SHP77 (cell line): ENCODE measurements at places on chromosomes 16 and 17.

GRCh38 chr17:16418685-16419068, 3.3 kb downstream of the TRPV2 start:
- DNase-seq, result no peak

- peak; percentile 80 for DNase-seq
Observed at GRCh38 chr17:42928714-42929496, 28.3 kb downstream of the G6PC1 start.

DNA sequence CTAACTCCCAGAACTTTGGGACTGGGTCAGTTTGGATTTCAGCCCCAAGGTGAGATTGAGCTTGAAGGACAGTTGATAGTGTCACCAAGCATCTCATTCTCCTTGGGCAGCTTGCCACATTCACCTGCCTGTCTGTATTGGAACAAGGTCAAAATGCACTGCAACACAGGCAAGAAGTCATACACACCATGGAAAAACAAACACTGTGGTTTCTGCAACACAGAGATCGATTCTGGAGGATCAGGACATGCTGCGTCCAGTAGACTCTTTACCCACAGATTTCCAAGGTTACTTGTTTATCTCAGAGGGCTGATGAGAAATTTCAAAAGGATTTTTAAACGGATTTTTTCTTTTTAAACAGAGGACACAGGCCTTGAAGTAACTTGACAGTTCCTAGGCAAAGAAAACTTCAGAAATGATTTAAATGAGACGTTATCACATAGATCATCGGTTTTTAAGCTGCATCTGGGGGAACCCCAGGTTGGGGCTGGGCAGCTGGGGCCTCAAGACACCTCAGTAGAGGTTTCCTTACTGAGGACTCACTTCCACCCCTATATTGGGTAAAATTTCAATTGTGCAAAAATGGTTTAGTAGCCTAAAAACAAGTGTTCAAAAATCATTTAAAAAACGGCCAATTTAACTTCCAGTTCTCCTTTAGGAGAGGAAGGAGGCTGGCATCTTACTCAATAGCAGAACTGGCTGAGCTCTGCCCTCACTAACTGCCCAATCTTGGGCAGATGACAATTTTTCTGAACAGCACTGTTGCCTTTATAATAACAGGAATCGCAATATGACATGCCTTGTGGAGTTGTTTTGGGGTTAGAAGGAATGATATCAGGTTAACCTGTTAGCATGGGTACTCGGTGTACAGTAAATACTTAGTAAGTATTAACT, 299.3 kb downstream of the XYLT1 start:
- DNase-seq, result peak; percentile 17

DNA sequence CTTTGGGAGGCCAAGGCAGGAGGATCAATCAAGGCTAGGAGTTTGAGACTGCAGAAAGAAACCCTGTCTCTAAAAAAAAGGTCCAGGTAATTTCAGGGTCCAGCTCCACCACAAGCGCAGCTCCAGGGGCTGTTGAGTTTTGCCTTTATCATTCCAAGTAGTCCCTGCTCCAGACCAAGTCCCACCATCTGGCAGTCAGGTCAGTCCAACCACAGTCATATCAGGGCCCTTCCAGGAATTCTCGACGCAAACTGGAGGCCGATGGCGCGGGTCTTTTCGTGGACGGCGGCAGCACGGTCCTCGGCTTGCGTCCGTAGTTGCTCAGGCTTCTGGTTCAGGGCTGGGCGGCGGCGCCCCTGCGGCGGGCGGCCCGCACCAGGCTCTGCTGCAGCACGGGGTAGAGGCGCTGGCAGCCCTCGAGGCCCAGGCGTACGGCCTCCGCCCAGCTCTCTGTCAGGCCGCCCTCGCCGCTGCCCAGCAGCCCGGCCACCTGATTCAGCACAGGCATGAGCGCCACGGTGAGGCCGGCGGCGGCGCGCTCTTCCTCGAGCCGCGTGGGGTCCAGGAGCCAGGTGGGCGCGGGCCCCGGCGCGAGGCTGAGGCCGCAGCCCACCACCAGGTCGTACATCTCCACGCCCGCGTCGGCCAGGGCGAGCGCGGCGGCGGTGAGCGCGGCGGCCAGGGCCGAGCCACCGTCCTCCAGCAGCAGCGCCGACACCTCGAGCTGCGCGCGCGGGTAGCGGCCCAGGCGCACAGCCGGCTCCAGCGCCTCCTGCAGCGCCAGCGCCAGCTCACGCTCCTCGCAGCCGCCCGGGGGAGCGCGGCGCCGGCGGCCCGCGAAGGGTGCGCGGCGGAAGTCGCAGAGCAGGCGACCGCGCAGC, 752 bp downstream of the EXOSC6 start:
- DNase-seq, result peak; percentile 57

DNA sequence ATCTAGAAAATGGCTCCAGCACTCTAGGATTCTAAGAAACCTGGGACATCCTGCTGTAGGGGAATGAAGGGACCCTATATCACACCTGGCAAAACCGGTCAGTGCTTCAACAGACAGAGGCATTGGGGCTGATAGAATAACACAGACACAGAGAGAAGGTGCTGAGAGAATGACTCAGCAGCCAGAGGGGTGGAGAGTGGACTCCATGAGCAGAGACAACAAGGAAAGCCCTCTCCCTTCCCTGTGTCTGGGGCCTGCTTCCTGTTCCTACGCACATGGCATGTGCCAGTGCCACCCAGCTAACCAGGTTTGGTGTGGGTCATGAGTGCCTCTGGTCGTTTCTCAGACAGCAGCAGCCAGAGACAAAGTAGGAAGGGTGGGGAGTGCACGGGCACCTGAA, 140.3 kb downstream of the CCT6B start:
- no peak for DNase-seq

DNA sequence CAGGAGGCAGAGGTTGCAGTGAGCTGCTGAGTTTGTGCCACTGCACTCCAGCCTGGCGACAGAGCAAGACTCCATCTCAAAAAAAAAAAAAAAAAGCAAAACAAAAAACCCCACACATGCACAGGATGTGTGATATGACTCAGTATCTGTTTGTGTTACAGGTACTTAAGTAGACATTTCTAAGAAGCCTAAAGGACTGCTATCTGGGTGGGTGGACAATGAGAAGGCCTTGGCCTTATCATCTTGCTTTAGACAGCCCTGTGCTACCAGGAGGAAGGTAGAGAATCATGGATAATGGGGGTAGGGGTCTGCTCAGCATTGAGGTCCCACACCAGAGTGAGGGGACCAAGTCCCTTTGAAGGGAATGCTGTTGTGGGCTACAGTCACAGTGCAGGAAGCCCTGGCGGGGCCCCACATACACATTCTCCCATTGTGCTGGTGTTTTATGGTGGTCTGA, 26.7 kb downstream of the PLD6 start:
- no peak for DNase-seq

DNA sequence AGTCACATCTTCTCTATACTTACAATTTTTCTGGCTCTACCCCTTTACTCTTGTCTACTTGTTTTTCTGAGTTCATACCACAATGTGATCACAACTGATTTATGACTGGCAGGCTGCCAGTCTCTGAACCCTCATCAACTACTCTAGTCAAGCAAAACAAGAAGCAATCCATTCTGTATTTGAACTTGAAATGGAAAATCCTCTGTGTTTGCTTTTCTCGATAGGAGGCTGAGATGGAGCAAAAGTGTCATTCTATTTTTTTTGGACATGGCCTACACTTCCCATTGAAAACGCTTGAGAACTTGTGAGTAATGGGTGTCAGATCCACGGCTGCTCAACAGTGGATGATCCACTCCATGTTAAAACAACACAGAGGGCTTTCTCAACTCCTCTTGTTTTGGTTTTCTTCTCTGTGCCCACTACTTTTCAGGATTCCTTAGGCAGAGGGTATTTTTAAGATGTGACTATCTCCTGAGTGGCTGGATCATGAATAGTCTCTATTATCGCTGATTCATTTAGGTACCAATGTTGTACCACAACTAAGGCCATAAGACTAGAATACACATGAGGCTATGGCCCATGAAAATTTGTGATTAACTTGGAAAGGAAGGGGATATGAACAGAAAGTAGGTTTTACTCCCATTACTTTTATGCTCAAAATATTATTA, 11.7 kb downstream of the TMEM100 start:
- no peak for DNase-seq

GRCh38 chr17:2794111-2794803, 2.0 kb upstream of the RAP1GAP2 start:
- DNase-seq, result no peak

DNA sequence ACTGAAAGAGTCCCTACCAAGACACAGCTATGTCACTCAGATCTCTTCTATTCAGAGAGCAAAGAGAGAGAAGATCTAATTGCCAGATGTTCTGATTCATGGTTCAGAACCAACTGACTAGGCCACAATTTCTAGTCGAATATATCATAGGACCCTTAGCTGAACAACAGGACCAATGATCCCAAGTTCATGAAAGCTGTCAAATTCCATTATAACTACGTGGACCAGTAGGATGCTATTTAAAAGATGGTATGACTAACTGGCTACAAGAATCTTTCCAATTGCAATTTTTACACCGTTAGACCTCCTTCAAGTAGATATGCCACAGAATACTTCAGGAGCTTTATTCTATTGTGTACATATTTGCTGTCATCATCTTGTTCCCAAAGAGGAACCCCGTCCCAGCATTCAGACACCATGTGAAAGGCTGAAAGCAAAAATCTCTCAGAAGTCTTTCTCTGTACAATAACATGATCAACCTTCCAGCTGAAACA, 26.0 kb downstream of the DCUN1D3 start:
- no peak for DNase-seq

GRCh38 chr17:64401941-64402340, 11.3 kb upstream of the PECAM1 start:
- no peak for DNase-seq

DNA sequence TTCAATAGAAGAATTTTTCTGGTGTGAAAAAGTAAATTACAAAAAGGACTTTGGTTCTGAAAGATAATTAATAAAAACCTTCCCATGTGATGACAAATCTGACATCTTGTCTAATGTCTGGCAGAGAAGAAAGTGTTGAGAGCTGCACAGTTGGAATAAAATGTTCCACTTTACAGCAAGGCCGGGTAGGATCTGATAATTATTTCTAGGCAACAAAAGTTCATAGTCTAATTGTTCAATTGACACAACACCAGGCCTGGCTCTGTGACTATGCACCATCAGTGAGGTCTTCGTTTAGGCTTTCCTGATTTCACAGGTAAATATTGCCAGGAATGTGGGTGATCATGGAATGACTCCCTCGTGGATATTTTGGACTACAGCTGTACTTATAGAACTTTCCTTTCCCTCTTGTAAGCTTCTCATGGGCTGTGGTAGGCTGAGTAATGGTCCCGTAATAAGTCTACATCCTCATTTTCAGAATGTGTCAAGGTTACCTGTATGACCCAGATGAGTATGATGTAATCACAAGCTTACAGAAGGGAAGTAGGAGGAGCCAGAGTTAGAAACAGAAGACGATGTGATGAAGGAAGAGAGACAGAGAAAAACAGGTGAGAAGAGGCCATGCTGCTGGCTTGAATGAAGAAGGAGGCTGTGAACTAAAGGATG, 217.0 kb downstream of the CDH13 start:
- DNase-seq, result no peak

GRCh38 chr17:55699181-55699860, 23.3 kb downstream of the TMEM100 start:
- DNase-seq, result peak; percentile 38
